ENCODE measurements at places on chromosomes 1 and 21.

DNA sequence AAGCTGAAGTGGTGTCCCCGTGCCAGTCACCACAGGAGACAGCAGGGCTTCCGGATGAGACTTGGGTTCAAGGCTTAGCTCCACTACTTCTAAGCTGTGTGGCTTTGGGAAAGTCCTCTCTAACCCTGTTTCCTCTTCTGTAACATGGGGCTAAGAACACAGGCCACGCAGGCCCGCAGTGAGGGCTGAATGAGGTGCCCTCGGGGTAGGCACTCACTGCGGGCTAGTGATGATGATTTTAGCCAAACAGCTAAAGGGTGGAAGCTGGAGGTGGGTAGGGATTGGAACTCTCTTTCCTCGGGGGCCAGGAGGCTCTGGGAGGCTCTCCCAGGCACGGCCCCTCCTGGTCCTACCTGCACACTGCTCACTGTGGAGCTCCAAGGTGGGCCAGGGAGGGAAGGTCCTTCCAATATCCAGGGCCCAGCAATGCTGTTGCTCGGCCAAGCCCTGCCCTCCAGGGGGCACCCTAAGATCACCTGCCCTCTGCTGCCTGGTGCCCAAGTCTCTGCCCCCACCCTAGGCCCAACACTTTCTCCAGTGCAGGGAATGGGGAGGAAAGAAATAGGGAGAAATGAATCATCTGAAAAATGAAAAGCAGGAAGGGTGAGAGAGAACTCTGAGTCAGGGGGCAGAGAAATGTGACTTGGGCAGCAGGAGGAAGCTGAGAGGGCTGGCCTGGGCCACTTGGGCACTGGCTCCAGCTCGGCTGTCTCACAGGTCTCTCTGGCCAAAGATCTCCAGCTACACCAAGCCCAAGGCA, 19.2 kb upstream of the EVA1B start:
- peak; percentile 63 for DNase-seq

- no peak for DNase-seq
These were observed 190.4 kb downstream of the NCAM2 start for GRCh38 chr21:21188513-21189195.

- DNase-seq = no peak
These were observed 54.3 kb downstream of the LRRC8C start for GRCh38 chr1:89687254-89687653.

- DNase-seq = peak; percentile 78
These were observed 25.4 kb downstream of the GNAI3 start for GRCh38 chr1:109573785-109574184.

DNA sequence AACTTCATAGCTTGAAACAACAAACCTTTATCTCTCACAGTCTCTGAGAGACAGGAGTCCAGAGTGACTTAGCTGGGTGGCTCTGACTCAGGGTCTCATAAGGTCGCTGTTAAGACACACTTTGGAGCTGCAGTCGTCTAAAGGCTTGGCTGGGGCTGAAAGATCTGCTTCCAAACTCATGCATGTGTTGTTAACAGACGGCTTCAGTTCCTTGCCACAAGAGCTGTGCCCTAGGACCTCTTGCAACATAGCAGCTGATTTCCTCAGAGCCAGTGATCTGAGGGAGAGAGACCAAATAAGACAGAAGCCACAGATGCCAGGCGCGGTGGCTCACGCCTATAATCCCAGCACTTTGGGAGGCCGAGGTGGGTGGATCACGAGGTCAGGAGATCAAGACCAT, 176.8 kb downstream of the DISC1 start:
- peak; percentile 57 for DNase-seq

DNA sequence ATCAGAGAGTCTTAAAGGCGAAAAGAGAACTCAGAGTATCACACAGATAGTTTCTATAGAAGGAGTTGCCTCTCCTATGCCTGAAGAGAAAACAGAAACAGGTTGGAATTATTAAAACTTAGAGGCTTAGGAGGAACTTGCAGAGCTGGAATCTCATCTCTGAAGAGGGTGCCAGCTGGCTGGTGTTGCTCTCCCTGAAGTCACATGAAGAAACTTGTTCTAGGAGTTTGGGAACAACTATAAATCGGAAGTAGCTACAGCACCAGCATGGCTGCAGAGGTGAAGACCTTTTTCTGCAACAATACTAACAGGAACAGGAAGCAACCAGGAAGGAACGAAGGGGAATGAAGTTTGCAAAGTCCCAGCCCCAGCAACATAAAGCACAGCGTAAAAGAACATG, 35.8 kb downstream of the FMO3 start:
- DNase-seq = no peak

DNA sequence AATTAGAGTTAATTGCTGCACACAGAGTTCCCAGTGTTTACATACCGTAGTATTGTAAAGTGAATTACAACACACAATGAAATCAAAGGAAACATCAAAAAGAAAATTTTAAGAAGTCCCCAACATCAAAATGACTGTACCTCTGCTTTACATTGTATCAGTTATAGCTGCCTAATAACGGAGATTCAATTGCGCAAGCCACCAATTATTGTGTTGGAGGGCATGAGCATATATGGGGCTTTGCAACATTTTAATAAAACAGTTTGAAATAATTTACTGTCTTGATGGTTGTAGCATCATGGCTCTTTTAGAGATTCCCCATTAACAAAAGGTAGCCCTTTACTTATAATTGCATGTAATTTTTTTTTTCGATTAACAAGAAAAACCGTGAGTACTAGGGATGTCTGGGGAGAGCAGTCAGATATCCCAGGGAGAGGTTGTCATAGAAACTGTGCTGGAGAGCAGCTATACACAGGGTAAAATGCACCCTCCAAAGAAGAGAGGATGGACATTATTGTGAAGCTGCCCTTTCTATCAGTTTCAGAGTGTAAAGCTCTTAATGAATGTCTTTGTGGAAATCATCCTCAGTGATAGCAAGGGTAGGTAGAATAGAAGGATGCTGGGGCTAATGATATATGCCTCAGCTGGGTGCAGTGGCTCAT, 55.9 kb upstream of the BTG3 start:
- no peak for DNase-seq

DNA sequence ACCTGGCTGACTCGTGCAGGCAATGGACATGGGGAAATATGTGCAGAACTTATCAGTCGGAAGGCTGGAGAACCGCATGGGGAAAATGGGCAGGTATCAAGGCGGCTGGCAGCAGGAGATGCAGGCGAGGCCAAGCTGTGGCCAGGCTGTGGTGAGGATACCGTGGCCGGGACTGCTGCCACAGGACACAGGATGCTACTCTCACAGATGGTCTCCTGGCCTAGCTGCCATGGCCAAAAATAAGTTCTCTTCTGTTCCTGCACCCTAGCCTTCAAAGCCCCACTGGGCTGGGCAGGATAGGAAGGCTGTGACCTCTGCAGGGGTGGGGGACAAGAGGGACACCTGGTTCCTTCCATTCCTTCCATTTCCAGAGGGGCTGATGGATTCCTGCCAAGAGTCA, 26.4 kb downstream of the TEX35 start:
- DNase-seq = no peak

DNA sequence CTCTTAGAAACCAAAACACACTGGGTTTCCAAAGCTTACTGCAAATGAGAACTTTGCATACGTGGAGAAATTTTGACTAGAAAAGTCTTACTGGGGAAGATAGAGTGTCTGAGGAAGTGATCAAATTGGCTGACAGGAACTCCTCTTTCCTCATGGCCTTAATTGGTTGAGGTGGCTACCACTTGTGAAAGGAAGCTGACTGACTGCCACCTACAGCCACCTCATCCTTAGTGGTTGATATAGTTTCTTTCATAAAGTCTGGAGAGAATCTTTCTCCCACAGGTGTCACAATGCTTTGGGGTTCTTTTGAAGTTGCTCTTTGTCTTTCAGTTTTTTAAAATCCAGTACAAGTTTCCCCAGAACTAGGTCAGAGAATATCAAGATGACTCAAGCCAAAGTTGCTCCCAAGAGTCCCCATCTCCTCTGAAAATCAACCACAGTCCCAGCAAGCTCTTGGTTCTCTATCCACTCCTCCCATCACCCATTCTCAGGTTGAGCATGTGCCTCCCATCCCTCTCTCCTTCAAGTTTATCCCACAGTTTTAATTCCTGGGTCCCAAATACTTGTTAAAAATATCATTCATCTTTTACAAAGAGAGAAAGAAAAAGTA, 43.3 kb downstream of the GPR88 start:
- peak; percentile 33 for DNase-seq
